Spleen (tissue), 13 donors: ENCODE measurements at places on chromosomes 11 and 22. TPM values are rescaled to one million over a fixed set of nuclear protein-coding genes. Genes with fewer than 3 reads are reported as not detected.
A peak's percentile ranks its signal among the peaks of the same experiment; 100 is the strongest.

OR51E2 gene
- polyA plus RNA-seq = 0.09 TPM

DNA sequence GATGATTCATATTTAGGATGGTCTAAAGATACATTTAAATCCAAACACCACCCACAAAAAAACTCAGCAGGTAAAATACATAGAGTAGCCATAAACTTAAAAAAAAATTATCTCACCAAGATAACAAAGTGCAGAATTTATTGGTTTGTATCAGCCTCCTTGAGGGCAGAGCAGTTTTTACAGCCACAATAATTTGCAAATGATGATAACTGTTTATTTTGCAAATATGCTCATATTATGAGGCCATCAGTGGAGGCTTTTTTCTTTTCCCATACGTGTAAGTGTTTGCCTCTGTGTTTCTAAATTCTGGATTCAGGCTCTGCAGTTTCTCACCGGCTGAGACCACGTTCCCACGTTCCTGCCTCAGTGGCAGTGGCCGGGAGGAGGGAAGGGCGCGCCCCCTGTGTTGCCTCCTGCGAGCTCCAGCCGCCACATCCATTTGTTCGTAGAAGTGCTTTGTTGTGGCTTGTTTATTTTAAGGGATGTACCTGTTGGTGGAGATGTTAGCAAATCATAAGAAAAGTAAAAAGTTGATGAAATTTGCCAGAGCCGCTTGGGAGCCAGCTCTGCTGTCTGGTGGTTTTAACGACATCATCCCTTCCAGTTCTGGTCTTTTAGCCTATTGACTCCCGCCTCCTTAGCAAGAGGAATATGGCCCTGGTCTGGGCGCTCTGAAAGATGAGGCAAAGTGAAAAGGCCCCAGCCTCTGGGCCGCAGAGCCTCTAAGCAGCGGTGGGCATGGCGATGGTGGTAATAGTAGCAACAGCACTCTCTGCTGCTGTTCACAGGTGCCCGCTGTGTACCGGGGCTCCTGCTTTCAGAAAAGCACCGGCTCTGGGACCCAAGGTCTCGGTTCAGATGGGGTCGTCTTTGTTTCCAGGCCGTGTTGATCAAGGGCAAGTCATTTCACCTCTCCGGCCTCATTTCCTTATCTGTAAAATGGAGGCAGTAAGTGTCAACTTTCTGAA, 66.7 kb upstream of the PPARA start:
- DNase-seq = peak; percentile 54

CCDC87 gene
- 0.06 TPM for polyA plus RNA-seq

DNA sequence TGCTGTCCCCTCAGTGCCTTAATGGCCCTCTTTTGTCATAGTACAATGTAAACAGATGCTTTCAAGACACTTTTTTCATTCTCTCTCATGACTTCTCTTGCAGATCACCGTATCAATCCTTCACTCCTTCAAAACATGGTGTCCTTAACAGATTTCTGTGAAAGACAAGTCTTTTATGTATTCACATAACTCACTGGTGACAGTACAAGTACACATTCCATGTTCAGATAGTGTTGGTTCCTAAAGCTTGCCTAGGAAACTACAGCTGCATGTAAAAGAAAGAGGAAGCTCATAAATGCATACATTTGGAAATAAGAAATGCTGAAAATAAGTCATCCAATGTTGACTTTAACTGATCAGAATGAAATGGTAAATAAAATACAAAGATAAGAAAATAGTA, 5.0 kb upstream of the OR52E6 start:
- no peak for DNase-seq

GRCh38 chr11:83008581-83008923, 63.1 kb downstream of the RAB30 start:
- DNase-seq = no peak

- DNase-seq = no peak
These were observed 60.9 kb downstream of the SCGB1A1 start for GRCh38 chr11:62479631-62480201.

- DNase-seq = peak; percentile 53
These were observed 10.6 kb downstream of the CDPF1 start for GRCh38 chr22:46239261-46240048.
